ENCODE measurements at places on chromosomes 13 and 19.

GRCh38 chr13:42574011-42574410 is at the start of gene TNFSF11:
Gene TNFSF11, plus strand, starts transcription at chr13:42574152. Its CDS starts 152 bp downstream, at chr13:42574304.
- DNase-seq, result no peak
- H3K27ac ChIP-seq, result no peak within 1 kb of the TSS
- H3K36me3 ChIP-seq, result no peaks in the 10 kb centered on the region
- H3K4me1 ChIP-seq, result peaks cover 4% of the 10 kb centered on the region

DNA sequence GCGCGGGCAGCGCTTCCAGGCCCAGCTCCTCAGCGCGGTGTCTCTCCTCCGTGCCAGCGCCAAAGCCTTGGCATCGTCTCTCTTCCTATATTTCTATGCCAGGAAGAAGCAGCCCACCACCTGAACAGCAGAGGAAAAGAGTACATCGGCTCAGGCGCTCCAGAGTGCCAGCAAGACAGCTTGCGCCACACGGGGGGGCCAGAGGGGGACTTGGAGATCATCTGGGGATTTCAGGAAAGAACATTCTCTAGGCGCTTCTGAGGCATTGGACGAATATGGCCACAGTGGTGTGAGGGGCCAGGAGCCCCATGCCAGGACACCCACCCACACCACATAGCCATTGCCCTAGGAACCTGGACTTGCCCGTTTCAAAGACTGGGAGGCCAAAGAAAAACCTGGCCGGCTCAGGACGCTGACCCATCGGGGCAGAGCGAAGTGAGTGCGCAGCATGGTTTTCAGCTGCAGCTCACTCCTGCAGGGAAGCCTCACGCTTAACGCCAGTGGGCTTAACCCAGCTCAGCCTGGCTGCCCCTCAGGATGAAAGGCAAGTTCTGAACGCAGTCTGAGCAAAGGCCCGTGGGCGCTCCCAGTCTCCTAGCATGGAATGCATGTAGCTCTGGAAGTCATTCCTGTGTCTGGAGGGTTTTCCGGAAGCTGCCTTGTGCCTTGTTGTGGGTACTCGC is 62.1 kb downstream of the GGACT start:
- no peak overlapping the region for H3K27ac ChIP-seq
- no peak overlapping the region for H3K4me3 ChIP-seq
- no peaks in the 10 kb centered on the region for H3K36me3 ChIP-seq
- peaks cover 7% of the 10 kb centered on the region for H3K4me1 ChIP-seq
- no peak for DNase-seq

- no peak overlapping the region for H3K4me3 ChIP-seq
- H3K4me1 ChIP-seq, result no peaks in the 10 kb centered on the region
- H3K36me3 ChIP-seq, result no peaks in the 10 kb centered on the region
- no peak for DNase-seq
- peaks cover 3% of the 10 kb centered on the region for H3K27me3 ChIP-seq
Measured at GRCh38 chr13:79692846-79693245, 211.9 kb downstream of the NDFIP2 start.

DNA sequence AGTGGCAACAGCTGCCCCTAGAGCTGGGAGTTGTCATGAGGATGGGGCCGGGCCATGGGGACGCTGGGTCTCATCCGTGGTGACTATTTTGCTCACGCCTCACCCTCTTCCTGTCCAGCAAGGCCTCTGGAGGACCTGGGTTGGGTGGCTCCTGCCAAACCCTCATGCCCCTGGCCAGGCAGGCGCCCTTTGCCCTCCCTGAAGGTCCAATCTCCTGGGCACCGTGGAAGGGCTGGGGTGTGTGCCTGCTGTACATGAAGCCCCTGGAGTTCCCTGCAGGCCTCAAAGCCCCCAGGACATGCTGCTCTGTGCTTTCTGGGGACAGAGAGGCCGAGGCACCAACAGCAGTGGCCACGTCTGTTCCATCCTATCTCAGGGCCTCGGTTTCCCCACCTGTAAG is 13.8 kb downstream of the LRP3 start:
- H3K4me1 ChIP-seq, result peaks cover 2% of the 10 kb centered on the region
- no peak for DNase-seq
- H3K27ac ChIP-seq, result no peak overlapping the region
- H3K4me3 ChIP-seq, result no peak overlapping the region
- H3K36me3 ChIP-seq, result no peaks in the 10 kb centered on the region
- no peaks in the 10 kb centered on the region for H3K27me3 ChIP-seq

GRCh38 chr13:111626371-111627305 is 306.2 kb downstream of the TEX29 start:
- no peak for DNase-seq
- no peak overlapping the region for H3K4me3 ChIP-seq
- H3K27me3 ChIP-seq, result no peaks in the 10 kb centered on the region
- no peaks in the 10 kb centered on the region for H3K36me3 ChIP-seq

- no peaks in the 10 kb centered on the region for H3K36me3 ChIP-seq
- H3K27ac ChIP-seq, result no peak overlapping the region
- H3K4me1 ChIP-seq, result no peaks in the 10 kb centered on the region
- H3K4me3 ChIP-seq, result no peak overlapping the region
Measured at GRCh38 chr13:105991622-105992277, 543.7 kb downstream of the EFNB2 start.

- H3K36me3 ChIP-seq, result no peaks in the 10 kb centered on the region
- H3K4me1 ChIP-seq, result no peaks in the 10 kb centered on the region
- H3K27ac ChIP-seq, result no peak overlapping the region
- DNase-seq, result no peak
Measured at GRCh38 chr13:113407103-113407530, 43.2 kb upstream of the GRTP1 start.

DNA sequence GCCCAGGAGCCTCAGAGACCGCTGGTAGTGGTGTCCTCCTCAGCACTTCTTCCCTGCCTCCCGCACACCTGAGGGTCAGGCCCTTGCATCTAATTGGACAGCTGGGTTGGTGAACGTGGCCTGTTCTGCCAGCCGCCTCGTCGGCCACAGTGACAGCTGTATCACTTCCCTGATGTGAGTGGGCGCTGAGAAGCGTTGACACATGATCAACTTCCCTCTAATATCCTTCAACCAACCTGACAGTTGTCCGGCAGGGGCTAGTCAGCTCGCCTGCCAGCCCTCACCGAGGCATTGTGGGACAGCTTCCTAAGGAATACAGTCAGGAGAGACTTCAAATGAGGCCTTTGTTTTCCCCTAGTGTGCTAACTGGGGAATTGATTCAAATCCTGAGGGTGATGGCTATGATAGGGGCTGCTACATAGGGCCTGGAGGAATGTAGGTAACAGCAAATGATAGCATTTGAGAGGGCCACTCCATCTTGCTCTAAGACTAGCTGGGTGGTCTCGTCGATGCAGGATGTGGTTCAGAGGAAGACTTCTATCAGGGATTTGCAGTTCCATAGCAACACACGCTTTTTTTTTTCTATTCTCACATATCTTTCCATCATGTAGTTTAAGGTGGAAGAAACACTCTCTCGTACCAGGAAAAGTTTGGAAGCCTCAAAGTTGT is 230.8 kb downstream of the TSHZ3 start:
- no peaks in the 10 kb centered on the region for H3K27me3 ChIP-seq
- H3K4me3 ChIP-seq, result no peak overlapping the region
- H3K36me3 ChIP-seq, result no peaks in the 10 kb centered on the region
- DNase-seq, result no peak

GRCh38 chr13:50195045-50195444 is 179.8 kb downstream of the KCNRG start:
- DNase-seq, result no peak
- no peaks in the 10 kb centered on the region for H3K36me3 ChIP-seq
- no peak overlapping the region for H3K27ac ChIP-seq
- no peak overlapping the region for H3K4me3 ChIP-seq
- no peaks in the 10 kb centered on the region for H3K27me3 ChIP-seq

- H3K27me3 ChIP-seq, result no peaks in the 10 kb centered on the region
- H3K36me3 ChIP-seq, result no peaks in the 10 kb centered on the region
- no peaks in the 10 kb centered on the region for H3K4me1 ChIP-seq
- H3K4me3 ChIP-seq, result no peak overlapping the region
- no peak overlapping the region for H3K27ac ChIP-seq
Measured at GRCh38 chr19:53357821-53358581, 7.5 kb upstream of the ZNF525 start.

- H3K27me3 ChIP-seq, result no peaks in the 10 kb centered on the region
- peak overlapping the region; percentile 87 for H3K27ac ChIP-seq
- no peak overlapping the region for H3K4me3 ChIP-seq
- DNase-seq, result no peak
- no peaks in the 10 kb centered on the region for H3K36me3 ChIP-seq
Measured at GRCh38 chr19:48718711-48719231, 754 bp downstream of the MAMSTR start.

GRCh38 chr13:30193279-30194234 is 113.8 kb downstream of the KATNAL1 start:
- H3K27me3 ChIP-seq, result no peaks in the 10 kb centered on the region
- H3K4me1 ChIP-seq, result no peaks in the 10 kb centered on the region
- no peak overlapping the region for H3K4me3 ChIP-seq
- H3K36me3 ChIP-seq, result no peaks in the 10 kb centered on the region
- no peak overlapping the region for H3K27ac ChIP-seq
- no peak for DNase-seq

All from testis (tissue), 5 donors.